ENCODE measurements at places on chromosomes 2 and 18.

- DNase-seq, result no peak
These were observed 338.3 kb downstream of the MYCN start for GRCh38 chr2:16278421-16279200.

DNA sequence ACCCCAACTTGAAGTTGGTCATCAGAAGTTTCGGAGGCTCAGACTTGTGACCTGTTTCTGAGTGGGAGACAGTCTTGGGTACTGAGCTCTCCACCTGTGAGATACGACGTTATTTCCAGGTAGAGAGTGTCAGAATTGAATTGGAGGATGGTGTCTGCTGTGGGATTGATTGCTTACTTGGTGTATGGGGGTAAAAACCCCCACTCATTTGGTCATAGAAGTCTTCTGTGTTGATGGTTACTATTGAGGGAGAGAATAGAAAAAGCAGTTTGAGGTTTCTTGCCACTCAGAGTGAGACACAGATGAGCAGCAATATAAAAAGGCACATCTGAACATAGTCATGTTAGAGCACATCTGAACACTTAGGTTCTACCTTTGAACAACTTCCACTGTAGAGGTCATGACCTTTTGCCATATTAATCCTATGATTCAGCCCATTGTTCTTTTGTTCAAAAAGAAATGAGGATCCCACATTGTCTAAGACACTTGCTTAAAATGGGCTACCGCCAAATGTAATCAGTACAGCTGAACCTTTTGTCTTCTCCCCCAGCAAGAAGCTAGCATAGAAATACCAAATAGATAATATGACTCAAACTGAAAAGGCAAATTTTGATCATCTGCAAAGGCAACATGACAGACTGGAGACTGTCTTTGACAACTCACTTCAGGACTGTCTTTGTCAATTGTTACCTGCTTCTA lies 73.3 kb downstream of the NAB1 start:
- no peak for DNase-seq

GRCh38 chr2:97851172-97851571 lies 137.8 kb downstream of the ZAP70 start:
- DNase-seq, result no peak

- DNase-seq, result no peak
These were observed 20.0 kb downstream of the ST3GAL5 start for GRCh38 chr2:85868822-85869221.

DNA sequence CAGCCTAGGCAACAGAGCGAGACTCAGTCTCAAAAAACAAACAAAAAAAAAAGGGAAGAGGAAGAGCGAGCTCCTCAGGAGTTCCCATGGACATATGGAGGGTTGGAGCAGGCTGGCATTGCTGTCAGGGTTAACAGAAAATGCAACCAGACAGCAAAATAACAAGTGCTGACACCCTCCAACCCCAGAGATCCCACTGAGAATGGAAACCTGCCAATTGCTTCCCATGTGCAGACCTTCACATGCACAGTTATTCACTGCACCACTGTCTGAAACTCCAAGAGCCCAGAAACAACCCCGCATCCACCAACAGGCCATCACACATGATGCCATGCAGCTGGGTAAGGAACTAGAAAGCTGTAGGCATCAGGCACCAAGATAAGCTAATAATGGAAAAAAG lies 43.5 kb downstream of the TFCP2L1 start:
- DNase-seq, result no peak

DNA sequence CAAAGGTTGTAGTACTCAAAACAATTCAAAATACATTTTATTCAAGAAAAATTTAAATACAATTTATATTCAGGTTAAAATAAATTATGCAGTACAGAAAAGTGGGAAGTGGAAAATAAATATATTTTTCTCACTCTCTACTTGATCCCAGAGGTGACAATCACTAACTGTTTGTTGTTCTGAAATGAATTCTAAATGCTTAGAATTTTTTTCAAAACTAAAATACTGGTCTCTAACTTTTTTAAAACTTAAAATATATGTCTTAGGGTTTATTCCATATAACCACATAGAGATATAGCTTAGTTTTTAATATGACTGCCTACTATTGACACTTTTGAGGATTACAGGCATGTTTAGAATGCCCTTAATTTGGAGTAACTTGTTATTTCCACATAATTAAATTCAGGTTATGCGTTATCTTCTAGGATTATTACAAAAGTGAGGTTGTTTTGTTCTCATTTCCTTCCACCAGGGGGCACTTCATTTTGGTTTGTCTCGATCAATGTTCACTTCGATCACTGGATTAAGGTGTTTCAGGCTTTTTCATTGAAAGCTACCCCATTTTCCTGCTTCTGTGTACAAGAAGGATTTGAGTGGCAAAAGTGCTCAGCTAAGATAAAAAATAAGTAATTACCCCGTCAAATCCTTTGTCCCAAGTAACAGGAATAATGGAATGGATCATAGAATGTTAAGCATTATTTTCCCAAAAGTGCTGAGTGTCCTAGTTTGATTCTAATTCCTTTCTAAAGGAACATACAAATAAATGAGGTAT lies 27.1 kb upstream of the TFPI start:
- DNase-seq, result peak; percentile 16

DNA sequence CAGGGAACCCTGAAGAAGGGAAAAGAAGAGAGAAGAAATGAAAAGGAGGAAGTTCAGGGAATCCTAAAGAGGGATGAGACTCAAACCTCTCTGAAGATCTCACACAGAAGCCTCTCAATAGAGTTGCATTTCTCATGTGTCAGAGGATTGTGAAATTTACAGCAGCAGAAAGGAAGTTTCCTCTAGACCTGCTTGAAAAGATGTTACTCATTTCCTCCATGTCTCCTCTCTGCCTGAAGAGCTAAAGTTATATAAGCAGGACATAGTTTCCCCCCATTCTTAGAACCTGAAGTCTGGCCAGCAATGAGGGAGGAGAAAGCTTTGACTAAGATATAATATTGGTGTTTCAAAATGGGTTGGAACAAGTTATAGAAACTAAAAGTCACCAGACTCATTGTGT lies 1155.6 kb downstream of the LRP1B start:
- DNase-seq, result no peak

DNA sequence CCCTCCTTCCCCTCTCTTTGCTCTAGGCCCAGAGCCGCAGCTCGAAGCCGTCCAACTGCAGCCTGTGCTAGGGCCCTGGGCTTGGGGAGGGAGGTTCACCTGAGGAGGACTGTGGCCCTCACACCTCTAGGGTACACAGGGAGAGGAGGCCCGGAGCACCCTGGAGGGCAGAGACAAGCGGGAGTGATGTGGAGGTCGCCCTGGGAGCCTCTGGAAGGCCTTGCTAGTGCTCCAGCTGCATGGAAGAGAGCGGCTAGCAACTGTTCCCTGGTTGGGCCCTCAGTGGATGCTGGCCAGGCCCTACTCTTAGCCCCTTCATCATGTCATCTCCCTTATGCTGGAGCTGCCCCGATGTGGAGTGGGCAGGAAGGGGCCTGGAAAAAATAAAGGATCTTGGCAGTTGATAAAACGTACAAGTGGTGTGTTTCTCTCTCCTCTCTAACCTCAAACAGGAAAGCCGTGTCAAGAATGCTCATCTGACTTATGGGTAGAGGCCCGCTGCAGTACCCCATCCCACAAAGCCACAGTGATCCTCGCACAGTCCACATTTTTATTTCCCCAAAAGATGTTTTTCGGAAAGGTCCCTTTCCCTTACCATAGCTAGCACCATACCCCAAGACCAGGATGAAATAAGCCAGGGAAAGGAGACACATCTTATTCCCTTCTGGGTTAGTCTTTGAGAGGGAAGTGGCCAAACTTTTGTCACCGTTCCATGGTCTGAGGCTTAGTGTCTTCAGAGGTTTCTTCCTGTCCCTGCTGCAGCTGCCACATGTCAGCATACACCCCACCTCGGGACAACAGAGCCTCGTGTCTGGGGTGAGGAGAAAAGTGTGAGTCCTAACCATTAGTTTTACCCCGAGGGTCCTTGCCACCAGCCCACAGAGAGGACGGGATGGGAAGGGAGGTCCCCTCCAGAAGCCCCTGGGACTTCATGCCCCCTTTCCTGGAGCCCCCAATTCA lies 2.9 kb downstream of the ZFAND2B start:
- DNase-seq, result no peak

- no peak for DNase-seq
These were observed 325.5 kb upstream of the CHAC2 start for GRCh38 chr2:53442093-53442492.

GRCh38 chr2:23806201-23806600 lies 120.7 kb downstream of the ATAD2B start:
- no peak for DNase-seq

- no peak for DNase-seq
These were observed 34.8 kb downstream of the GPATCH11 start for GRCh38 chr2:37119157-37119556.

DNA sequence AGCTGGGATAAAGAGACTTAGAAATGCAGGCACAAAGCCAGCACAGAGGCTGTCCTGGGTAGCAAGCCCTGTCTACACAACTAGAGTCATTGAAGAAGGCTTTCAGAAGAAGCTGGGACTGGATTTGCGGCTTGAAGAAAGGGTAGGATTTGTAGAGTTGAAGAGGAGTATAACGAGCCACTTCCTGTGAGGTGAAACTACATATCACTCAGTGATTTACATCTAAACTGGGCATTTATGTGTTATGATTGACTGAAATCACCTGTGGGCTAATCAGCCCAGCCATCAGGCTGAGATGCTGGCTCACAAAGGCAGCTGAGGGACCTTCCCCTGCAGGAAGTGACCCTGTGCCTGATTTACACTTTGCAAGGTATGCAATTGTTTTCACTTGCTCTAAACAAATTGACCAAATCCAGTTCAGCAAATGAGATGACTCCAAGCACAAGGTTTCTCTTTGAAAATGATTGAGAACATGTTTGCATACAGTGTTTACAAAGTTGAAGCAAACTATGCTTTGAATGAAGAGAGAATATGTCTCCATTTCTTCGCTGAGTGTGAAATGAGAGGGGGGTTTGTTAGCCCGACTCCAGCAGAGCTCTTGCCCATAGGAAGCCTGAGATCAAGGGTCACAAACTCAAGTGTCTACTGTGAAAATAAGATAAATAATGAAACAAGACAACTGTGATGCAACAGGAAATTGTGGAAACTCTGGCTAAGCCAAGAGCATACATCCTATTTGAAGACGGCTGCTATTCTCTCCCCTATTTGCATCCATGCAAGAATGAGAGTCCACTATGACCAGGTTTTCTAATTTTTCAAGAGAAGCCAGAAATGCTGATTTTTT lies 69.3 kb upstream of the HK2 start:
- no peak for DNase-seq

GRCh38 chr18:46497129-46497528 lies 159.9 kb downstream of the LOXHD1 start:
- peak; percentile 73 for DNase-seq

All from iPS-NIHi11 (cell line).